ENCODE measurements at places on chromosomes 1 and 21.

DNA sequence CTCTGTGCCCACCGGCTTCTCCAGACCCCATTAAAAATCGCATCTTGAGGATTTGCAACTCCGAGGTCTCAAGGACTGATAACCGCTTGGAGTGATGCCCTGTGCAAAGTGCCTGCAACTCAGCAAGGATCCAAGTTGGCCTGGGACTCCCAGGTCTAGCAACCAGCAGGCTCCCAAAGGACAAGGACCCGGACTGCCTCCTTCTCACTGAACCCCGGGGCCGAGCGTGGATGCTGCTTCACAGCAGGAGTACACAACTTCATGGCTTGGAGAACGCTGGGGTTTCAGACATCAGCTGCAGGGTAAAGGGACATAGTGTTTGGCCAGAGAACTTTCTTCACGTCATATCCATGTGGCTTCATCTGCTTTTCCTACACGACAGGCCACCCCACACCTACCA, 65.2 kb downstream of the ATP5PO start:
- DNase-seq, result no peak

DNA sequence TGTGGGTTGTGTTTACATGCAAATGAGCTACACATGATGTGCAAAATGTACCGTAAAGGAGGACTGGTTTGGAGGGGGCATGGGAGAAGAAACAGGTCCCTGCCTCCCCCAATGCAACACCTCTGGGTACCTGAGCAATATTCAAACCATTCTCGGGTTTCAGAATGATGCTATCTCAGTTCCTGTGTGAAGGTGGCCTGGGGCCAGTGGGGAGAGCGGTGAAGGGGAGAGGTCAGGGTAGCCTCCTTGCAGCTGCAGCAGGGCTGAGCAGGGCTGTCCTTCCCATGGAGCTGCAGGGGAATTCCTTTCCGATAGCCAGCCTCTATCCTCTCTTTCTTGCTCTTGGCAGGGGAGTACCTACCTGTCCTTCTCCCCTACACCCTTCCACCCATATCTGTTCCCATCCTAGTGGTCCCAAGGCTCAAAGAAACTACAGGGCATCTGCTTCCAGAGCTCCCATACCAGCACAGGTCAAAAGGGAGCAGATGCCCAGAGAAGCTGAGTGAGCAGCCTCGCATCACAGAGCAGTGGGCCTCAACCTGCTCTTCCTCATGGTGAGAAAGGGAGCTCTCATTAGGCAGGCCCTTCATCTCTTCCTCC, 11.9 kb downstream of the MEF2D start:
- DNase-seq, result no peak

DNA sequence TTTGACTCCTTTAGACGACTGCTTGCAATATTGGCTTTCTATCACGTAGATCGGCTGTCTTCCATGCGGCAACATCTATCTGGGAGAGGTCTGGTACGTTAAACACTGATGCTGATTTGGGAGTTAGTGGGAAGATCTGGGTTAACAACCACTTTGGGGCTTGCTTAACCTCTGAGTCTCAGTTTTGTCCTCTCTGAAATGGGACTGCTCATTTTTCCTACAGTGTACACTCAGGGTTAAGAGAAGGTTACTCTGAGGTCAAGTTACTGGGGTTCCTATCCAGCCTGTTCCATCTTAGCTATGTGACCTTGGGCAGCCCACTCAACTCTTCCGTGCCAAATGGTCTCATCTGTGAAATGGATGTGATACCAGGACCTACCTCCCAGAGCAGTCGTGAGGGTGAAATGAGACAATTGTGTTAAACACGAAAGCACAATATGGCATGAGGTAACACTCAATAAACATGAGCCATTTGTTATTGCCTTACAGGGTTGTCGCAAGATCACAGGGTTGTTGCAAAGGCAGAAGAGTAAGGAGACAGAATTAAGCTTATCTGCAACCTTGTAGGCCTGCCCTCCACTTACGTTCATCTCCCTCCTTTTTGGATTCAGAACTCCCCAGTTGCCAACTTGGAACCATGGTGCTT, 5.6 kb downstream of the ABCA4 start:
- no peak for DNase-seq

DNA sequence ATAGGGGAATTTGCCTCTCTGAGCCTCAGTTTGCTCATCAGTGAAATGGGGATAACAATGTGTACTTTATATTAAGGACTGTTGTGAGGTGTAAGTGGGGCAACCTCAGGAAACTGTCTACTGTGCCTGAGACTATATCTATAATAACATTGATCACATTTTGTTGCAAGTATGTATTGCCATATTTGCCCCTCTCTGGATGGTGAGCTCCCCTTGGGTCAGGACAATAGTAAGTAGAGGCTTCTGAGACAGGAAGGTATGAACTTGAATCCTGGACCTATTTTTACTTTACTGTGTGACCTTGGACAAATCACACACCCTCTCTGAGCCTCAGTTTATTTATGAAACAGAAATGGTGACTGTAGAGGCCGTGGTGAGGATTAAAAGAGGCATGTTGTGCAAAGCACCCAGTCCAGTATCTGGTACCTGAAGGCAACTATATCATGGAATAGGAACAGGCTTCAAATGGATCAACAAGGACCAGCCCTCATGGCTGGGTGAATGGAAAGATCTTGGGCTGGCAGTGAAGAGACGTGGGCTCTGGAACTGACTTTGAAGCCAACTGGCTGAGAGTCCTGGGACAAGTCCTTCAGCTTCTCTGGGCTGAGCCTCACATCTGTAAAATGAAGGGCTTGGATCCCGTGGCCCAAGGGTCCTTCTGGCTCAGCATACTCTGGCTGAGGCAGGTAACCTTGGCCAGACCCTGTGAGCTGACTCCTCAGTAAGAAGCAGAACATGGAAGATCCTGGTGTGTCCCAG, 35.0 kb upstream of the ID3 start:
- DNase-seq, result no peak

DNA sequence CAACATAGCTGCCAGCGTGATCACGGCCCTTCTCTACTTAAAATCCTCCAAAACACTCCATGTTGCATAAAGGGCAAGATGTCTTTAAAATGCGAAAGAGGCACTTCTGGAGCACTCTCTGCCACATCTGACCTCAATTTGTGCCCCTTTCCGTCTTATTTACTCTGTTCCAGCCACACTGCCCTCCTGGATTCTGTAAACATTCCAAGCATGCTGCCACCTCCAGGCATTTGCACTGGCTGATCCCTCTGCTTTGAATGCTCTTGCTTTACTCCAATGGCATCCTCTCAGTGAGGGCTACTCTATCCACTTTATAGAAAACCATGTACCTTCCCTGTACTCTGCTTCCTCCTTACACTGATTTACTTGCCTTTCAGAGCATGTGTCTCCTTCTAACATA, 5.3 kb upstream of the RGS7 start:
- no peak for DNase-seq

DNA sequence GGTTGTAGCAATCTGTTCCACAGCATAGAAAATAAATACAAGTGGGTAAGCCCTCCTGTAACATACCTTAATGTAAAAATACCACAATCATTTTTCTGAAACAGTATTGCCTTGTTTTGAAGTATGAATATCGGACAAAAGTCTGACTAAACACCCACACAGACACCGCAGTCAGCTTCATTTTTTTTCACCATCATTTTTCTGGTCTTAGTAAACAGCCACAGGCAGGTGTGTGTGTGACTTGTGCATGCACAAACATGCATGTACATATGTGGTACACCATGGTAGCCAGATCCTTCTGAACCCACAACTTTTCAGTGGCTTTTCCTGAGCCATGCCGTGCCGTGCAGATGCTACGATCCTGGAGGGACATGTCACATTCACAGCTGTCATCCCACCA, 261.7 kb downstream of the PCP4 start:
- no peak for DNase-seq

DNA sequence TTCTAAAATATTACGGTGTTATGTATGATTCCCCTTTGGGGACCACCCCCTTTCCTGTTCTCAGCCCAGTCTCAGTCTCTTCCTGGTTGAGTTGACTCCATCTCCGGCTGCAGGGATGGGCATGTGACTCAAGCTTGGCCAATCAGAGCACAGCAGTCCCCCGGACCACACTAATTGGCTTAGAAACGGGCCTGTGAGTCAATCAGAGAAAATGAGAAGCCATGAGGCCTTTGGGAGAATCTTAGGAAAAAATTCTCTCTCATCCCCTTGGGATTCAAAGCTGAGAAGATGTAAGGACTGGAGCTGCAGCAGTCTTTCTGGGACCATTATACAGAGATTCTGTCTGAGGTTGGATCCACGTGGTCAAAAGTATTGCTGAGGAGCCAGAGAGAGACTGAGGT, 10.7 kb upstream of the FHAD1 start:
- no peak for DNase-seq

DNA sequence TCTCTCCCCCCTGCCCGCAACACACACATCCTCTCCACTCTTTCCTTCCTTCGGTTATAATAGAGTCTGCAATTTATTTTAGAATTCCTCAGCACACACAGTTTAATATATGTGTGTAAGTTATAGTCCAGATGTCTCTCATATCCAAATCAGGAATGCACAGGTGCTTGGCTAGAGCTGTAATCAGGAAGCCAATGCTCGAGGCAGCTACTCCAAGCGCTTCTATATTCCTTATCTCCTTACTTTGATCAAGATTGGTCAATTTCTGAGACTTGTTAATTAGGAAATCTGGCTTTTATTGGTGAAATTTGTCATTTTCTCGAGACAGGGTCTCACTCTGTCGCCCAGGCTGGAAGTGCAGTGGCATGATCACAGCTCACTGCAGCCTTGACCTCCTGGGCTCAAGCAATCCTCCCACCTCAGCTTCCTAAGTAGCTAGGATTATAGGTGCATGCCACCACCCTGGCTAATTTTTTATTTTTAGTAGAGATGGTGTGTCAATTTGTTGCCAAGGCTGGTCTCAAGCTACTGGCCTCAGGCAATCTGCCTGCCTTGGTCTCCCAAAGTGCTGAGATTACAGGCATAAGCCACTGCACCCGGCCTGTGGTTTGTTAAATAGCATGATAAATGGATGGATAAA, 27.7 kb downstream of the RPL5 start:
- DNase-seq, result no peak

GRCh38 chr1:44698138-44698537, 23.6 kb downstream of the ARMH1 start:
- no peak for DNase-seq

DNA sequence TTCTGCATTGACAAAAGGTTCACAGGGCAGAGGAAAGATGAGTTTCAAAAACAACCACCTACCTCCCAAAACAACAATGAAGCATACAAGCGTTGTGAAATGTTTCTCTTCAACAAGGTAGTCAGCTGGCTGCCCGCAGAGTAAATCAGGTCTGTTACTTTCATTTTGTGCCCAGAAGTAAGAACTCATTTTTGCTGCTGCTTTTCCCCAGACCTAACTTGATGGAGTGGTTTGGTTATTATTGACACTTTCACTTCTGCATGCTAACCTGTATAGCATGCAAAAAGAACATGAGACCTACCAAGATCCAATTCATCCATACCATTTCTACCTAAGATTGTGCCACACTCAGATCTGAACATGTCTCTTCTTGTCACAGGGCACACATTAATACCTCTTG, 1.3 kb downstream of the SLC9C2 start:
- no peak for DNase-seq

DNA sequence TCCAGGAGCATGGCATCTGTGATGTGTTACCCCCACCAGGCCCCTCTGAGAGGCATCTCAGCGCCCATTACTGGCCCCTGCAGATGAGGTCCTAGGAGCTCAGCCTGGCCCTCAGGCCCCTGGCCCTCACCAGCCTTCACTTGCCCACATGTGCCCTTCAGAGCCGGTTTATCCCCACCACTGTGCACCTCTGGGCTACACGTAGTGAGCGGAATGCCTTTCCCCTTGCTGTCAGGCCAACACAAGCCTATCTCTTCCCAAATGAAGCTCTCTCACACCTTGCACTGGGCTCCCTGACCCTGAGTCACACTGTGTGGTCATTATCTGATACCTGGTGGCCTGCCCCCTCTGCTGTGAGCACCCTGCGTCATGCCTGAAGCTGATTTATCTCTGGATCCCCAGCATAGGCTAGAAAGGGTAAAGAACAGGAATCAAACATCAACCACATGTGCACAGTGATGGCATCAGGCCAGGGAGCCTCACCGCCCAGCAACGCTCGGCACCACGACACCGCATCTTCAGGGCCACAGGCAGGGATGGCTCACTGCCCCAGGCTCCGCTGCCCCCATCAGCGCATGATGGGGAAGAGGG, 49.1 kb downstream of the GLIS1 start:
- DNase-seq, result no peak
